ENCODE measurements at places on chromosomes 5 and 9. TPM values are rescaled to one million over a fixed set of nuclear protein-coding genes. Genes with fewer than 3 reads are reported as not detected.

- no peak for DNase-seq
Observed at GRCh38 chr9:134349936-134350335, 23.7 kb downstream of the RXRA start.

The PCYOX1L gene
- total RNA-seq: 4.3 TPM

GRCh38 chr5:81904166-81904565 is 67.7 kb upstream of the ATG10 start:
- DNase-seq: no peak

GRCh38 chr9:120360046-120360445 is 219.9 kb downstream of the CDK5RAP2 start:
- no peak for DNase-seq

GRCh38 chr5:73443829-73444498 is 4.6 kb downstream of the FOXD1 start:
- DNase-seq: no peak

DNA sequence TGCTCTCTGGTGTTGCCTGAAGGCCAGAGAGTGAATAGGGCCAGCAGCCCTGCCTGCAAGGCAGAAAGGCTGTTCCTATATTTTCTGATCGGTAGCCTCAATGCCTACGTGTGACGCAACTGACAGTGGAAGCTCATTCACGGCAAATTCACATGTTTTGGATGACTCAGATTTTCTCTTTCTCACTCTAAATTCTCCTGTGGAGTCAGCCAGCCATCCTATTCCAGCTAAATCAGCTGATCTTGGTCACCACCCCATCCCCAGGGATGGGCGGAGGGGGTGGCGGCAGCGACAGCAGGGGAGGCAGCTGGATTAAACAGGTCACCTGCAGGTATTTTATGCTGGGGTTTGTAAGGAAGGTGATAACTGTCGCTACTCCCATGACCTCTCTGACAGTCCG is 52.3 kb downstream of the ZNF510 start:
- DNase-seq: no peak

GRCh38 chr5:50595199-50595598 is 71.2 kb upstream of the PARP8 start:
- DNase-seq: no peak

GRCh38 chr5:10519729-10520128 is 44.1 kb upstream of the ANKRD33B start:
- DNase-seq: no peak

The GHR gene
- total RNA-seq: 10.4 TPM

The FOXD4 gene
- total RNA-seq: not detected

- DNase-seq: no peak
Observed at GRCh38 chr5:36646507-36647023, 40.2 kb downstream of the SLC1A3 start.

Measured in cardiac septum (tissue), 1 donor.